ENCODE measurements at places on chromosomes 2 and 18. TPM values are rescaled to one million over a fixed set of nuclear protein-coding genes. Genes with fewer than 3 reads are reported as not detected.

Gene CTAGE1
- 0.02 TPM for total RNA-seq

- DNase-seq = no peak
- H3K4me3 ChIP-seq = no peak overlapping the region
- 0 out of 3 replicates have a peak, but pooled peaks cover 4% of the 10 kb centered on the region for H3K27me3 ChIP-seq
- no peak overlapping the region for H3K27ac ChIP-seq
- no peaks in the 10 kb centered on the region for H3K4me1 ChIP-seq
Observed at GRCh38 chr2:149058936-149059335, 20.4 kb downstream of the LYPD6B start.

GRCh38 chr2:239756031-239756789 is 268.9 kb downstream of the NDUFA10 start:
- H3K4me3 ChIP-seq = no peak overlapping the region
- H3K36me3 ChIP-seq = no peaks in the 10 kb centered on the region
- H3K27me3 ChIP-seq = peaks cover 16% of the 10 kb centered on the region
- H3K27ac ChIP-seq = no peak overlapping the region
- DNase-seq = no peak

- no peak overlapping the region for H3K4me3 ChIP-seq
- H3K27ac ChIP-seq = no peak overlapping the region
- peaks cover 12% of the 10 kb centered on the region for H3K4me1 ChIP-seq
- H3K27me3 ChIP-seq = peaks cover 20% of the 10 kb centered on the region
- no peaks in the 10 kb centered on the region for H3K36me3 ChIP-seq
- no peak for DNase-seq
Observed at GRCh38 chr18:33575451-33575850, 2.6 kb upstream of the ASXL3 start.
